Mammary epithelial cell (primary cell): ENCODE measurements at places on chromosomes 11 and 22. TPM values are rescaled to one million over a fixed set of nuclear protein-coding genes. Genes with fewer than 3 reads are reported as not detected.
A peak's percentile ranks its signal among the peaks of the same experiment; 100 is the strongest.

DNA sequence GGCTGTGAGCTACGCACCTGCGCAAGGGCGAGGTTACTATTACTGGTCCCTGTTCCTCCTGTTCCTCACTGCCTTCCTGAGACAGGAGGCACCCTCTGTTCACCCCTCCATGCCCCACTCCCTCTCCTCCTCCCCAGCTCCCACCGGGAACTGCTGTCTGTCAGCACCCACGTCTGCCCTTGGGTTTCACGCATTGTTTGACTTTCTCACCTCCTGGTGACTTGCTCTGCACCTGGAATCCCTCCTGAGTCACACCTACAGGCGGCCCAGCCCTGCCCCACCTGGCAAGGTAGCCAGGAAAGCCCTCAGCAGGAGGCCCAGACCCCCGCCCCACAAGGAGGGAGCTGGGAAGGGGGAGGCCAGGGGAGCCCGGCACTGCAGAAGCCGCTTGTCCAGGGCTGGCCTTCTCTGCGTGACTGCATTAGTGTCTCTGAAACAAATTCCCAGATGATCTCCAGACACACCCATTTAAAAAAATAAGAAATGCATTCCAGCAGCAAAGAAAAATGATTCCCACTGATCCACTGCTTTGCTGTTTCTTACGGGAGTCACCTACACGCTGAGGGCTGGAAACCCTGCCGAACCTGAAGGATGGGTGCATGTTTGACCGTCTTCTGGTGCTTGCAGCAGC is 86.4 kb downstream of the CELSR1 start:
- peak; percentile 73 for DNase-seq

DNA sequence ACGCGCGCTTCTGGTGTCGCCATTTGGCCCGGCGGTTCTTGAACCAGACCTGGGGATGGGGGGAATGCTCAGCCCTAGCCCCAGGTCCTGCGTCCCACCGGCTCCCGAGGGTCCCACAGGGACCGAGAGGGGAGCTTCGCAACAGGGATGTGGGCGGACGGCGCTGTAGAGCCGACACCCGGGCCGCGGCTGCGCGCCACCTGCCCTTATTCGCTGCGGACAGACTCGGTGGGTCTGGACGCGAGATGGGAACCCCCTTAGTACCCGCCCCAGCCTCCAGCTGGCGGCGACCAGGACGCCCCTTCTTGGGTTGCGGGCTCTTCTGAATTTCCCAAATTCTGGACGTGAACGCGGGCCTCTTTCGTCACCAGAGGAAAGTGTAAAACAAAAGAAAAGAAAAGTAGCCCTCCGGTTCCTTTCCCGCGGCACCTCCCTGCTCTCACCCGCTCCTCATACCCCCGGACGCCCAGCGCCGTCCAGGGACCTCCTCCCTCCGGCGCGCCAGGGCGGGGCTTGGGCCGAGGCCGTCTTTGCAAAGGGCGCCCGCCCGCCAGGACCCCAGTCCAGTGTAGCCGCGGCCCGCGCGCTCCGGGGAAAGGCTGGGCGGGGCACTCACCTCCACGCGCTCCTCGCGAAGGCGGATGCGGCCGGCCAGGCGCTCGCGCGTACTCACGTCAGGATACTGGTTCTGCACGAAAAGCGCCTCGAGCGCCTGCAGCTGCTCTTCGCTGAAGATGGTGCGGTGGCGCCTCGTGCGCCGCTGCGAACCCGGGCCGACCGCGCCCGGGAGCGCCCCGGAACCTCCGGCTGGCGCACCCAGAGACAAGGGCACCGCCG is 827 bp downstream of the GSC2 start:
- DNase-seq = peak; percentile 42

CEP126 gene
- 2.2 TPM for total RNA-seq

- DNase-seq = peak; percentile 42
Measured at GRCh38 chr11:128472128-128473089, 114.9 kb downstream of the ETS1 start.

DNA sequence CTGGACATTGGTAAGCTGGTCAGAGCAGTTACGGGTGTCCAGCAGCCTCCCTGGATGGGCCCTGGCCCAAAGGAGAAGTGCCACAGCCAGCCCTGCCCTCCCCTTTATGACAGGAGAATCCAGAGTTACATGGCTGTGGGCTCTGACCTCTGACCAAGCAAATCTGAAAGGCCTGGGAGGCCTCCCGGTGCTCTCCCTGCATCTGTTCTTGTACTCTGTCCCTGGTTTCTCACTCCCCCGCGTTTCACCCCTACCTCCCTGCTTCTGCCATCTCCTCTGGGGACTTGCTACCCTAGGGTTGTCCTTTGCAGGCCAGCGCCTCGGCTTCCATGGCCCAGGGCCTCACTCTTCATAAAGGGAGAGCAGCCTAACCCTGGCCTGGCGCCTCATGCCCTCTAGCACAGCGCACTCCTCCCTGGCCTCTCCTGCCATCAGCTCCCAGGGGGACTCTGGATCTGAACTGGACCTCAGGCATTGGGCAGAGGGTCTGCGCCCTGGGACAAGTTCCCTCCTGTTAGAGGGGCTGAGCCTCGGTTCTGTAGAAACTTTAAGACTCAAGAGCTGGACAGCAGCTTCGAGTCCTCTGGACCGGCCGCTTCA is 10.7 kb downstream of the PICK1 start:
- no peak for DNase-seq

DNA sequence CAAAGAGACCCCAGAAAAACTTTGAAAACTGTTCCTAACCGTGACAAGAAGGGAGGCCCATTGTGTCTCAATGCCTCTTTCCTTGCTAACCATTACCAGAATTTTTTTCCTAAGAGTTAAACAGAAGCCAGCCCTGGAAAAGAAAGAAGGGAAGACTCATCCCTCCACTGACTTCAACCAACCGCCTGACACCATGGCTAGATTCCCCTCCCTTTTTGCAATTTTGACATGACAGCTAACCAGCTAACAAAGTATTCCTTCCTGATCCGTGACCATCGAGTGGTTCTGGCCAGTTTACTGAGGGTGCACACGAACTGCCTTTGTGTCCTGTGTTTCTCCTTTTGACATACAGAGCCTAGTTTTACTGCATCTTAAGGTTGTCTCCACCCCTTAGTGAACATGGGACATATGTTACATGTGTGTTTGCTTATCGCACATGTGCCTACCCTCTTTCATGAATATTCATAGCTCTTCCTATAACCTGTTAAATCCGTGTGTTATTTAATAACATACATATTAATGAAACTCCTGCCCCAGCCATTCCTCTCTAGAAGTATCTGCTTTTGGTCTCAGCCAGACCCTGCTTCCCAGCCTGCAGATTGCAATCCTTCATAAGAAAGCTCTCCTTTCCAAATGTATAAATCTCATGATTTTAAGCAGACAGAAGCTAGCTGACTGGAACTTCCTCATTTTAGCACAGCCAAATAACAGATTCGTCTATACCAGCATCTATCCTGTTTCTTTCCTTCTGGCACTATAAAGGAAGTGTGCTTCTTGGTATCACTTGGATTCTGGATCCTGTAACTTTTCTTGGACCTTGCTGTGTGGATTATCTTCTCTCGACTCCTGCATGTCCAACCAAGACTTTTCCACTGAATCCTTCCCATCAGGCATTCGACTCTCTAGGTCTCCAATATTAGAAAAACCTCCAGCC is 37.8 kb downstream of the RASSF10 start:
- DNase-seq = no peak

- DNase-seq = no peak
Measured at GRCh38 chr11:126587541-126587940, 232.1 kb downstream of the ST3GAL4 start.

- DNase-seq = no peak
Measured at GRCh38 chr11:75240311-75241035, at the start of gene TPBGL. Gene TPBGL (plus strand): TSS chr11:75240774. CDS start chr11:75241050, 276 bp downstream.

TCN1 gene
- total RNA-seq = 1.6 and 2.9 TPM in 2 replicates

SYCE3 gene
- total RNA-seq = 2.0 TPM in 1 of 2 replicates, not detected in the other

- DNase-seq = peak; percentile 74
Measured at GRCh38 chr11:15716550-15716949, 601.8 kb downstream of the INSC start.

MRGPRX4 gene
- 0.33 TPM for total RNA-seq

- DNase-seq = peak; percentile 71
Measured at GRCh38 chr11:45444796-45445195, 158.7 kb upstream of the SYT13 start.

DNA sequence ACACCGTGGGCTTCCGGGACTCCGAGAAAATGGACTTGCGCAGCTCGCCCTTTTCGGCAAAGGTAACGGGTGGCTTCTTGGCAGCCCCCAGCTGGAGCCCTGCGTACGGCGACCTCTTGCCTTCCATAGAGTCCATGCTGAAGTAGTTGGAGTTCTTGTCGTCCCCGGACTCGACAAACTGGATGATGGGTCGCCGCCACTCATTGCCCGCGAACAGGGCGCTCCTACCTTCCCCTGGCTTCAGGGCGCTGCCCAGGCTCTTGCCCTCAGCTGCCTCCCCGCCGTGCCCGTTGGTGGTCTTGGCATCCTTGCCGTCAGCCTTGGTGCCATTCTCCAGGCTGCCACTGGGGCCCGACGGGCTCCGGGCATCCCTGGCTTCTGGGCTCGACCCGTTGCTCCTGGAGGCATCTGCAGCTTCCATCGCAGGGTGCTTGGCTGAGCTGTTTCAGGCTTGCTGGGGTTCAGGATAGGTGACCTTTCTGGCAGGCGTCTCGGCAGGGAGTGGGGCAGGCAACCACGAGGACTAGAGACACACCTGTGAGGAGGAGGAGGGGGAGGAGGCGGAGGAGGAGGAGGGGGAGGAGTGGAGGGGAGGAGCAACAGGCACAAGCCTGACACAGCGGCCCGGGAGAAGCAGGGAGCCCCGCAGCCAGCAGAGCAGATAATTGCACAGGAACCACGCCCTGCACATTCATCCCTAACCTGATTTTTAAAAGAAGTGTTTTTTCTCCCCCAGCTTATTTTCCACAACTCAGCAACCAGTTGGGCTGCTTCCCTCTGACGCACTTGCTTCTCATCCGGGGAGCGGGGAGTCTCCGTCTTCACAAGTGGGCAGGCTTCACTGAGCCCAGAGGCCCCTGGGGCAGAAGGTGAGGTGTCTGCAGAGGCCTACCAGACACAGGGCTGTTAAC is at the start of gene TRIM29:
Gene TRIM29, minus strand, starts transcription at position 503 of the 911 bp plus-strand sequence. Its CDS starts 82 bp downstream, at position 421.
- DNase-seq = peak; percentile 92

GRCh38 chr11:44548032-44548695 is 17.3 kb upstream of the CD82 start:
- DNase-seq = no peak

DNA sequence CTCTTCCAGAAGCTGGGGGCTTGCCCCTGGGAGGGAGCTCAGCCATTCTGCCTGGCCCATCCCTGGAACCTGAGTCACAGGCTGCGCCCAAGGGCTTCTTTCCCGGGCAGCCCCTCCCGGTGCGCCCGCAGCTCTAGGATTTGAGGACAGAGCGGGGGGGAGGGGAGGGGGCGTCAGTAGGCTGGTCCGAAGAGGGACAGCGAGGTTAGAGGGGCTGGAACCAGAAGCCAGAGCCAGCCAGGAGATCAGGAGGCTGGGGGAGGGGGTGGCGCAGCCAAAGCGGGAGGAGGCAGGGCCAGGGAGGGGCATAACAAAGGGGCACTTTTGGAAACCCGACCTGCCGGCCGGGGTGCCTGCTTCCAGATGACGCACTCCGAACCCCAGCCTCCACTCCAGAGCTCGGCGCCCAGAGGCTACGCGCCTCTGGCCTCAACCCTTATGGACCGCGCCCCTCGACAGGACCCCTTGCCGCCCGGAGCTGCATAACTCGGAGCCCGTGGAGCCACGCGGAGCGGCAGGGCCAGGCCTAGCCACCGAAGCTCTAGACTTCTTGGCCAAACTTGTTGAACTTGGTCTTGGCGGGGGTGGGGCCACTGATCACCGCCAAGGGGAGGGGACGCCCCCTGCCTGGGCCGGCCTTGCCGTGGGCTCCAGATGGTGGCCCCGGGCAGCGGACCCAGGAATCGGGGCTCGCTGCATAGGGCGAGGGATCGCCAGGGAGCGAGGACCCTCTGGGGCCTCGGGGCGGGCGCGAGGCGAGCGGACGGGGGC is 744 bp downstream of the PACSIN3 start:
- DNase-seq = peak; percentile 68
